ENCODE measurements at places on chromosomes 16 and 17. TPM values are rescaled to one million over a fixed set of nuclear protein-coding genes. Genes with fewer than 3 reads are reported as not detected.

ZNF594 gene
- 7.0 TPM for total RNA-seq

CCL3 gene
- 5.0 TPM for total RNA-seq

QPRT gene
- total RNA-seq: 6.7 TPM

SLC22A31 gene
- total RNA-seq: not detected

SLC12A3 gene
- total RNA-seq: not detected

TP53TG3F gene
- total RNA-seq: not detected

CORO1A gene
- 109 TPM for total RNA-seq

ABCC12 gene
- total RNA-seq: not detected

- no peak for DNase-seq
These were observed 140.8 kb upstream of the CHMP6 start for GRCh38 chr17:80850817-80851216.

DNA sequence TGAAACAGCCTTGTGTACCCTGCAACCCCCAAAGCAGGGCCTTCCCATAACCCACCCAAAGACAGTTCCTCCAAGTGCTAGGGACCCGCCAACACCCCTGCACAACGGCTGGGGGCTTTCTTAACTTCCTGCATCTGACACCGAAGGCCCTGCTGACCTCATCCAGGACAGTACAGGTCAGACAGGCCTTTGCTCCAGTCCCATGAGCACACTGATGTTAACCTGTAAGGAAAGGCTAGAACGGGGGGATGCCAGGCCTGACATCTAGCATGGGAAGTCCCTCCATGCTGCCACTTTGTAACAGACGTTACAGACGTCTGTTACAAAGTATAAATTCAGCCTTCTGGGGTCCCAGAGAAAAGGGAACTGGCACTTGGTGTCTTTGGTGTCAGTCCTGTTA is 369.1 kb downstream of the CPPED1 start:
- DNase-seq: no peak

GRCh38 chr17:82795615-82796014 is 43.8 kb downstream of the TBCD start:
- no peak for DNase-seq

GRCh38 chr17:9002606-9003354 is 18.5 kb upstream of the NTN1 start:
- DNase-seq: no peak

DNA sequence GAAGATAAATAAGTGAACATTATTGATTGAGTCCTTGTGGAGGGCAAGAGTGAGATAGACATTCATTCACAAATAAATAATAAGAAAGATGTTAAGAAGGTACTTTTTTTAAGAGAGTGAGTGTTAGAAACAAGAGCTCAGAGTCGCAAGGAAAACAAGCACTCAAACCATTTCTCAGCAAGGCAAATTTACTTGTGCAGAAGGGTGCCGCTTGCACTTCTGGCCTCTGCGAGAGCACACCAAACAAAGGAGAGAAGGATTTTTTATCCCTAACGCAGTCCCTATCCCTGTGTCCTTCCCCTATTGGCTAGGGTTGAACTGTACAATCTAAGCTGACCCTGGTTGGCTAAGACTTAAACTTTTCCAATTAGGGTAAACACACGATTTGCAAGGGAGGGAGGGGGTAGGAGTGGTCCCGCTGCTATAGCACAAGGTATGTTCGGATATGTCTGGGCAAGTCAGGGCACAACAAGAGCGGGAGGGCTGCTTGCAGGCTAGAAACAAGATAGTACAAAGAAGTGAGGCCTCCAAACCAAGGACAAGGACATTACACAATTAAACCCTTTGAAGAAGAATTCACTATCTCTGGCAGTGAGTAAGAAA is 156.2 kb downstream of the PPM1E start:
- DNase-seq: no peak

DNA sequence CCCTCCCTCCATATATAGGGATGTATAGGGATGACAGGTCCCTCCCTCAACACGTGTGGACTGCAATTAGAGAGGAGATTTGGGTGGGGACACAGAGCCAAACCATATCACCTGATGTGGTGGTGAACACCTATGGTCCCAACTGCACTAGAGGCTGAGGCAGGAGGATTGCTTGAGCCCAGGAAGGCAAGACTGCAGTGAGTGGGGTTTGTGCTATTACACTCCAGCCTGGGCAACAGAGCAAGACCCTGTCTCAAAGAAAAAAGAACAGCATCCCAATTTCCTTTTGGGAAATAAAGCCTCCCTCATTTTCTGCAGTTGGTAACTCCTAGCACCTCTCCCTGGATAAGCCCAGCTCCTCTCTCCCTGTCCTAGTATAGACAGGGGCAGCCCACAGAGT is 23.8 kb upstream of the LYRM9 start:
- no peak for DNase-seq

DNA sequence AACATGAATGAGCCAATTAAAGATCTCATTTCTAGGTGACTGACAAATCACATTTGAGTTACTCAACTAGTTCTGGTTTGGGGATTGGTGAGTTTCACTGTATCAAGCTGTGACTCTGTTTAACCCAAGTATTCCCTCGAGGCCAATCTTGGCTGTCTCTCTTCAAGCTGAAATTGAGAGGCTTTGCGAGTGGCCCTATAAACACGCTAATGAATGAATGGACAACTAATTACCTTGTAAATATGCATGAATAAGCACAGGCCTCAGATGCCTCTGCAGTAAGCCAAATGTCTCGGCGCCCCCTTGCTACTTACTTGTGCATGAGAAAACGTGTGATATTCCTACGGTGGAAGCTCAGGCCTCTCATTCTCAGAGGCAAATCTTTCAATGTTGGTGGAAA is 450.3 kb upstream of the PSMD7 start:
- DNase-seq: no peak

DNA sequence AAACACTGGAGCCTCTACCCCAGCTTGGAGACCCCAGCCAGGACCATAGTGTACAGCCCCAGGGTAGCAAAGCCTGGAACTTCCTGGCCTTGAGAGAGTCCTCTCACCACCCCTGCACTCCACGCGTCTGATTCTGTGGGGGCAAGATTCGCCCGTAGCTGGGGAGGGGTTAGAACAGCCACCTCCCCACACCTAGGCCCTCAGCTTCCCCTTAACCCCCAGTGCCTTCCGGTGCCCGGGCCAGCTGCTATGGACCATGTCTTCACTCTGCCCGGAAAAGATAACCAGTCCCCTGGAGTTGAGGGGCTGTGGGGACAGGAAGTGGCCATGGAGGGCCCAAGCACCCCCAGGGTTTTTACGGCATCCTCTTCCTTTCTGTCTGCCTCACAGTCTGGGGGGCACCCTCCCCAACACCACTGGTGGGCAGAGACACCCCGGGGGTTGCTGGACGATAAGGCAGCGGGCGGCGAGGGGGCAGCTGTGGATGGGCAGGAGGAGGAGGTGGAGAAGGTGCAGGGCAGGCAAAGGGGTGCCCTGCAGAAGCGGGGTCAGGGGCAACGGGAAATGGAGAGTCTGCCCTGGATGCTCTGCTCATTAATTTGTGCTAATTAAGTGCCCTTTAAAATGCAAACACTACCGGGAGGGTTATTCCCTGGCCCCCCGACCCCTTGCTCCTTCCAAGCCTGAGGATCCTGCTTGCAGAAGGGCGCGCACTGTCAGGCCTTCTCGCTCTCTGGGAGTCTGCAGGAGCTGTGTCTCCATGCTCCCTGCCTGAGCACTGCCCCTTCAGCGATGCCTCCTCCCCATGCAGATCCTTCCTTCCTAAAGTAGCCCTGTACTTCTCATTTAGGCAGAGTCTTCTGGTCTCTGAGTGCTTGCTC is 2.4 kb downstream of the PRSS27 start:
- no peak for DNase-seq

- no peak for DNase-seq
These were observed 1.7 kb upstream of the ROGDI start for GRCh38 chr16:4803898-4804762.

- DNase-seq: no peak
These were observed 480 bp downstream of the TXNL4B start for GRCh38 chr16:72092832-72093447.

GRCh38 chr17:29787995-29788394 is 142.0 kb downstream of the SSH2 start:
- DNase-seq: no peak

GRCh38 chr17:78933025-78933958 is 8.1 kb upstream of the TIMP2 start:
- no peak for DNase-seq

GRCh38 chr16:30186782-30187555 is 3.6 kb downstream of the CORO1A start:
- peak; percentile 69 for DNase-seq

- no peak for DNase-seq
These were observed 4.0 kb upstream of the FBXL20 start for GRCh38 chr17:39405436-39405835.

DNA sequence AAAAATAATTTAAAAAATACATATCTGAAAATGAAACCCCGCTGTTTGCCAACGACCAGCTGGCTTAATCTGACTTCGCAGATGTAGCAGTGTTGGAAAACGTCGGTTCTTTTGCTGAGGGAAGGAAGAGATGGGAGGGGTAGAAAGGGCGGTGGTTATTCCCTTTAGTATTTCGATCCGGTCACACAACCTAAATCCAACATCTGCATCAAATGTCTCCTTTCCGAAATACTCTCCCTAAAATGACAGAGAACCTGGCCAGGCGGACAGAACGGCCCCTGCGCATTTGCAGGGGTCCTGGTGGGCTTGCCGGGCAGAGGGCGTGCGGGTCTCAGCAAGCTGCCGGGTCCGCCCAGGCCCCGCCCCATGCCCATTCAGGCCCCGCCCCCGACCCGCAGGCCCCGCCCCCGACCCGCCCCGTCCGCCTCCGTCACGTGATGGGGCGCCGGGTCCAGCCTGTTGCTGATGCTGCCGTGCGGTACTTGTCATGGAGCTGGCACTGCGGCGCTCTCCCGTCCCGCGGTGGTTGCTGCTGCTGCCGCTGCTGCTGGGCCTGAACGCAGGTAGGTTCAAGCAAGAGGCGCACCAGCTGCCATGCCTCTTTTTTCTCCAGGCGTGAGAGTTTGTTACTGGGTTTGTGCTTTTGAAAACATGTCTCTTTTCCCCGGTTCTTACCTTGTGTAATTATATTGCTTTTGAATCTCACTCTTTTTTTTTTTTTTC is at the start of gene SCPEP1:
TSS of gene SCPEP1 (plus strand) at position 459 of the 723 bp plus-strand sequence. CDS start at position 488, 29 bp downstream.
- DNase-seq: peak; percentile 75

DNA sequence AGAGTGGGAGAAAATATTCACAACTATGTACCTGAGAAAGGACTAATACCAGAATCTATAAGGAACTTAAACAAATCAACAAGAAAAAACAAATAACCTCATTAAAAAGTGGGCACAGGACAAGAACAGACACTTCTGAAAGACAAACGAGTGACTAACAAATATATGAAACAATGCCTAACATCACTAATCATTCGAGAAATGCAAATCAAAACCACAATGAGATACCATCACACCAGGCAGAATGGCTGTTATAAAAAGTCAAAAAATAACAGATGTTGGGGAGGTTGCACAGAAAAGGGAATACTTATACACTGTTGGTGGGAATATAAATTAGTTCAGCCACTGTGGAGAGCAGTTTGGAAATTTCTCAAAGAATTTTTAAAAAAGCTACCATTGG is 83.5 kb upstream of the WSCD1 start:
- DNase-seq: no peak
